ENCODE measurements at places on chromosomes 1 and 21.

DNA sequence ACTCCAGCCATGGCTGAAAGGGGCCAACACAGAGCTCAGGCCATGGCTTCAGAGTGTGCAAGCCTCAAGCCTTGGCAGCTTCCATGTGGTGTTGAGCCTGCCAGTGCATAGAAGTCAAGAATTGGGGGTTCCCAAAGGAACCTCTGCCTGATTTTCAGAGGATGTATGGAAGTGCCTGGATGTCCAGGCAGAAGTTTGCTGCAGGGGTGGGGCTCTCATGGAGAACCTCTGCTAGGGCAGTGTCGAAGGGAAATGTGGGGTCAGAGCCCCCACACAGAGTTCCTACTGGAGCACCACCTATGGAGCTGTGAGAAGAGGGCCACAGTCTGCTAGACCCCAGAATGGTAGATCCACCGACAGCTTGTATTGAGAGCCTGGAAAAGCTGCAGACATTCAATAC is 29.8 kb upstream of the CD55 start:
- DNase-seq: no peak

- no peak for DNase-seq
Measured at GRCh38 chr1:21051177-21051825, 125.4 kb downstream of the EIF4G3 start.

DNA sequence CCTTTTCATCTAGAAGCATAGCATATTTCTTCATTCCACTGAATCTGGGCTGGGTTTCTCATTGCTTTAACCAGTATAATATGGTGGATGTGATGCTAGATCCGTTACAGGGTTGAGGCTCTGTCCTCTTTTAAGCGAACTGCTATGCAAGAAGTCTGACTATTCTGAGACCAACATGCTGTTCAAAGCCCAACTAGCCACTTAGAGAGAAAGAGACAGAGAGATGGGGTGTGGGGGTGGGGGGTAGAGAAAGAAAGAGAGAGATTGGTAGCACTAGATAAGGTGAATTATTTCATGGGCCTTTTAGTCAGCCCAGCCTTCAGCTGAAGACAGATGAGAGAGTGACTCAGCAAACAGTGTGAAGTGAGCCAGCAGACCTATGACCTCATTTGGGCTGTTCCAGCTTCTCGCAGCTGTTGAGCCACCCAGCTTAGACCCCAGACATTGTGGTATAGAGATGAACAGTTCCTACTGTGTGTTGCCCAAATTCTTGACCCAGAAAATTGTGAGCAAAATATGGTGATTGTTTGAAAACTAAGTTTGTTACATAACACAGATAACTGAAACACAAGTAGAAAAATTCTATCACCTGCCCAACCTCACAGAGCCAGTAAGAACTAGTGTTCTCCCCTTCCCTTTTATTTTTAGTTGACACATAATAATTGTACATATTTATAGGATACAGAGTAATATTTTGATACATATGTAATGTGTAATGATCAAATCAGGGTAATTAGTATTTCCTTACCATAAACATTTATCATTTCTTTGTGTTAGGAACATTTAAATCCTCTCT is 40.7 kb upstream of the PRKACB start:
- DNase-seq: peak; percentile 78

DNA sequence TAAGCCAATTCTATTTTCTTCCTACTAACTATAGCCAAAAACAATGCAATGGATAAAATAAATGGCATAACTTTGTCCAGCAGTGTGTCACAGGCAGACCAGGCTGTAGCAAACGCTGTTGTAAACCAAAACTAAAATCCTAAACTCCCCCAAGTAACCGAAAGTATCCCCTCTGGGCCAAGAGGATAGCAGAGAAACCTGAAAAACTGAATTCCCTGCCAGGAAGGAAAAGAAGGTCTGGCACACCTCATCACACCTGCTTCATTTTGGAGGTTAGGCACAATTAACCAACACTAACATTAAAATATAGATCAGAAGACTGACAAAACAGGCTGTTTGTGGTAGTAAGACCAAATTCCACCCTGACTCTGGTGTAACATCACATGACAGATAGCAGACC is 356.8 kb upstream of the C1orf87 start:
- DNase-seq: no peak

DNA sequence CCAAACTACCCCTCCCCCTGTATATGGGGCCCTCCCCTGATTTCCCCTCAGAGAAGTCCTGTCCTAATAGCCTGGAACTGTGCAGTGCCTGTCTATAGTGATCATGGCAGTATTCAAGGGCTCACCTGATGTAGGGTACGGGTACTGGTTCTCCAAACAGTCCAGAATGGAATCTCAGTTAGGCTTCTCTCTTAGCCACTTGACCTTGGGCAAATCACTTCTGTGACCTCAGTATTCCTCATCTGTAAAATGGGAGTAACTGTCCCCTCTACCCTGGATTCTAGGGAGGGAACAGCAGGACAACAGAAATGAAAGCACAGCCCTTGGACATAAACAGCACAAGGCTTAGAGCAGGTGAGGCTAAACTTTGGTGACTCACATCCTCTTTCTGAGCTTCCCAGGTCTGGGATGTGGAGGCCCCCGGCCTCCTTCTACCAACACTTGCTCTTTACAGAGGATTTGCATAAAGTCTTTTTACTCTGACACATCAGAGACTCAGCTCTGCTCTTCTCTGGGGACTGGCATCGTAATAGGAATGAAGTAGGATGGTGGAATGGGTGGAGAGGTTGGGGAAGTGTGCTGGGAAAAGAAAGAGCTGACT is 20.0 kb upstream of the PDZK1IP1 start:
- no peak for DNase-seq

- DNase-seq: no peak
Measured at GRCh38 chr1:116561563-116561962, 9.3 kb downstream of the CD58 start.

DNA sequence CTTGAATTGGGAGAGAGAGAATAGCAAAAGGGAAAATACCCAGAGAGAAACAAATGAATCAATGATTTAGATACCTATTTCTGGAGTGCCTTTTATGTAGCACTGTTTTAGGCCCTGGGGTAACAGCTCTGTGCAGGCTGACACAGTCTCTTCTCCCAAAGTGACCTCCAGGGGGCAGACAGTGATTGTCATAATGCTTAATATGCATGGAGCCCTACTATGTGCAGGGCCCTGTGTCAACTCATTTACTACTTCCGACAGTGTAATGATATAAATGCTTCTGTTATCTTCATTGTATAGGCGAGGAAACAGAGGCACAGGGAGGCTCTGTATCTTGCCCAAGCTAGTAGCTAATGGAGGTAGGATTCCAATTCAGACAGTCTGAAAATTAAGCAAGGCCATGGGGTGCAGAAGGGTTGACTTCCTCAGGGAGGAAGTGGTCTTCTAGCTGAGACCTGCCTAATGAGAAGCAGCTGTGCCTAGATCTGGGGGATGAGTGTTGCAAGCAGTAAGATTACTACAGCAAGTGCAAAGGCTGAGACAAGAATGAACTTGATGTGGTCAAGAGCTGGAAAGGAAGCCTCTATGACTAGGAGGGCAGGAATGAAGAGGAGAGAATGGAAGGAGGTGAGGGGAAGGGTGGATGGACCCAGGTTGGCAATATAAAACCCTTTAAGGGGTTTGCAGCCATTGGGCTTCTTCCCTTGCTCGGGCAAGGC is 16.2 kb upstream of the SERINC2 start:
- DNase-seq: no peak
